NCI-H187 (cell line): ENCODE measurements at places on chromosomes 2 and 18.
A peak's percentile ranks its signal among the peaks of the same experiment; 100 is the strongest.

DNA sequence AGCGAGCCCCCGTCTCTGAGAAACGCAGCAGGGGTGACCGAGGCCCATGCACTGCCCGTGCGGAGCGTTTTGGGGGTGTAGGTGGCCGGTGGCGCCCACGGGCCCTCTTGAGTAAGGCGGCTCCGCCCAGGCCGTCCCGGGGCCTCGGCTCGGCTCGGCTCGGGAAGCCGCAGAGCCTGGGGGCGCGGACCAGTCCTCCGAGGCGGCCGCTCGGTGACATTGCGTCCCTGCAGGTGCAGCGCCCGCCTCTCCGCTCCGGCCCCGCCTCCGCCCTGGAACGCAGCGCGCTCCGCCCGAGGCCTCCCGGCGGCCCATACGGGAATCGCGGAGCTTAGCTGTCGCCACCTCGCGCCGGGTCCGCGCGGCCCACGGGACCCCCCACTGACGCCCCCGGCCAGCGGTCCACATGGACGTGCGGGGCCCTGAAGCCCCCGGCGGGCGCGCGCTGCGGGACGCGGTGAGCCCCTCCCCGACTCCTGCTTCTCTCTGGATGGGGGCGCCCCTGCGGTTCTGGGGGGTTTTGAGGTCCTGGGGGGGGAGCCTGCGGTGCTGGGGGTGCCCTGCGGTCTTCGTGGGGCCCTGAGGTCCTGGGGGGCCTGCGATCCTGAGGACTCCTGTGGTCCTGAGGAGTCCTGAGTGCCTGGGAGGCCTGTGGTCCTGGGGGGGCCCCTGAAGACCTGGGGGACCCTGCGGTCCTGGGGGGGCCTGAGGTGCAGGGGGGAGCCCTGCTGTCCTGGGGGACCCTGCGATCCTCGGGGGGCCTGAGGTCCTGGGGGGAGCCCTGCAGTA is at the start of gene HSBP1L1:
TSS of gene HSBP1L1 (plus strand) at position 314 of the 789 bp plus-strand sequence. CDS start at position 407, 93 bp downstream.
- DNase-seq: peak; percentile 52

- DNase-seq: no peak
Measured at GRCh38 chr2:205484215-205484614, 198.1 kb upstream of the NRP2 start.

DNA sequence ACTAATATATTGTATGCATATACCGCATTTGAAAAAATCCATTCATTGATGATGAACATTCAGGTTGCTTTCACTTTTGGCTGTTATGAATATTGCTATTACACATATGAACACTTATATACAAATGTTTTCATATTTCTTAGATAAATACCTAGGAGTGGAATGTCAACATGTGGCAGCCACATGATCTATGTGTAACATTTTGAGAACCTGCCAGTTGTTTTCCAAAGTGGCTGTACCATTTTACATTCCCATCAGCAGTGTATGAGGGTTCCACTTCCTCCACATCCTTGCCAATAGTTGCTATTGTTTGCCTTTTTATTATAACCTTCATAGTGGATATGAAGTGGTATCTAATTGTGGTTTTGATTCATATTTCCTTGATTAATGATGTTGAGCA is 40.5 kb downstream of the CCDC85A start:
- no peak for DNase-seq

GRCh38 chr2:113324684-113325160 is 46.0 kb upstream of the PAX8 start:
- DNase-seq: peak; percentile 11

DNA sequence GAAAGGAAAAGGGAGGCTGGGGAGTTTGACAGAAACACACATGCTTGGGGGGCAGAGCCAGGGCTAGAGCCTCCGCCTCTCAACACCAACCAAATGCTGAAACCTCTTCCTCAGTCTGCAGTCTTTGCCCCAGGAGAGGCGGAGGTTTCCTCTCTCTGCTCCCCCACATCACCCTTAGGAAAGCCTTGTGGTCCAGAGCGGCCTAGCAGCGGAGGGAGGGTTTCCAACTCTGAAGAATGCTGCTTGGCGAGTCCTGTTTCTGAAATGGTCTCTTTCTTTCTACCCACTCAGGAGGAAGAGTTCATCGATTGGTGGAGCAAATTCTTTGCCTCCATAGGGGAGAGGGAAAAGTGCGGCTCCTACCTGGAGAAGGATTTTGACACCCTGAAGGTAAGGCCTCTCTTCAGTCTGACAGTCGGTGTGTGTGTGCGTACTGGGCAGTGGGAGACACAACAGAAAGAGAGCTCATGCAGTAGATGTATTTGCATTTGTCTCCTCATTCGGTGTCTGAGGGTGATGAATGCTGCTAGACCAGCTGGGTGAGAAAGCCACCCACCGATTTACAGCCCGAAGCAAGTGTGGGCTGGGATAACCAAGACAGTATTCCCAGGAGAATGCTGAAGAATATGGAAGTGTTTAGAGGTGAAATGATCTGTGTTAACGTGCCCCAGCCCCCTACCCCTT is 190.5 kb downstream of the DYSF start:
- DNase-seq: no peak

GRCh38 chr2:196884368-196884767 is 42.1 kb downstream of the PGAP1 start:
- no peak for DNase-seq

- no peak for DNase-seq
Measured at GRCh38 chr2:236017446-236017845, 150.7 kb downstream of the GBX2 start.

GRCh38 chr2:210663631-210664089 is 107.3 kb downstream of the CPS1 start:
- no peak for DNase-seq

GRCh38 chr18:55457028-55457427 is 131.0 kb downstream of the TCF4 start:
- DNase-seq: no peak

- no peak for DNase-seq
Measured at GRCh38 chr2:106623456-106623855, 136.3 kb downstream of the CD8B2 start.

DNA sequence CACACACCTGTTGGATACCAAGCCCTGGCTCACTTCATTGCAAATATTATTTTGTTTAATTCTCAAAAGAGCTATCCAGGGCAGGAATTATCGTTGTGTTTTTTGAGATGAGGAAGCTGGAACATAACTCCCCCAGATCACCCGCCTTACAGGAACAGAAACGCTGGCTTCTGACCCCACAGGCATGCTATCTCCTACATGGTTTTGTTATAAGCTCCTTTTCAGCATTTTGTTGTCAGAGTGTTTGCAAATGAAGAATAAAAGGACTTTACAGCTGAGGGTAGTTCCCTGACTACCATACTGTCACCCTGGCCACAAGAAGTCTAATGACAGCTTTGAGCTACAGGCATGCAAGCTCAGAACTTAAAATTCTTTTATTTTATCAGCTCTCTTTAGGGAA is 62.0 kb upstream of the MRPS9 start:
- DNase-seq: no peak

DNA sequence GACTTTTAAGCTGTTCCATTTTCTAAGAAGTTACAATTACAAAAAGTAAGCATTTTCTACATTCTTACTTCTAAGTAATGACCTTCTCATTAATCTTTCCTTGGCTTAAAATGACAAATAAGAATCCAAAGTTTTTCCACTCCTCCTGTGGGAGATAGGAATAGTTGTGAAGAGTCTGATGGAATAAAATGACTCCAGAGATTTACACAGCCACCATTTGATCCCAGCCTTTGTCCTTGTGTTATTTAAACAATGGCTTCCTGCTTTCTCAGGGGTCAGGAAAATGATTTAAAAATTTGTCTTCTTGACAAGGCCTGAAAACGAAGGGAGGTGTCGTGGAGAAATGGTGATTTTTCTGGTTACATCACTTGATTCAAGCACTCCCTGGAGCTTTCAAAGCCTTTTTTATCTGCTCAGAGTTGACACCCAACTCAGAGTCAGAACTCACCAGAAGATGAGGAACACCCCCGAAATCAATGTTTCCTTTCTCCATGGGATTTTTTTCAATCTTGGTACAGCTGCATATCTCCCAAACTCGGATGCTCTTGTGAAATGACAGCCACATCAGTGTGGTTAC is 106.5 kb downstream of the GALNT3 start:
- no peak for DNase-seq

GRCh38 chr18:43004421-43004820 is 111.1 kb downstream of the RIT2 start:
- DNase-seq: no peak

- no peak for DNase-seq
Measured at GRCh38 chr2:68646303-68646702, 2.9 kb downstream of the PROKR1 start.

DNA sequence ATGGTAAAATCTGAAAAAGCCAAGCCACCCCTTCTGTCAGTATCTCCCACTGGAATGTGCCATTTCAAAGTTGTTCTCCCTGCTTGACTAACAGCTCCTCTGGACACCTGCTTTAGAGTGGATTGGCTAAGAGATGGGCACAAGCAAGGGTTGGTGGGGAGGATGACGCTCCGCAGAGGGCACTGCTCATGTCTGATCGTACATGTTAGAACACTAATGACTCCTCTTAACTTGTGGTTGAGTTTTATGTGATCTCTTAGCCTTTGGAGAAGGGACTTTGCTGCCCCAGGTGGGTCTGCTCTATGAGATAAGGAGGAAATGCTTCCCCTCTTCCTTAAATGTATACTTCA is 8.2 kb upstream of the KIAA2012 start:
- DNase-seq: no peak

DNA sequence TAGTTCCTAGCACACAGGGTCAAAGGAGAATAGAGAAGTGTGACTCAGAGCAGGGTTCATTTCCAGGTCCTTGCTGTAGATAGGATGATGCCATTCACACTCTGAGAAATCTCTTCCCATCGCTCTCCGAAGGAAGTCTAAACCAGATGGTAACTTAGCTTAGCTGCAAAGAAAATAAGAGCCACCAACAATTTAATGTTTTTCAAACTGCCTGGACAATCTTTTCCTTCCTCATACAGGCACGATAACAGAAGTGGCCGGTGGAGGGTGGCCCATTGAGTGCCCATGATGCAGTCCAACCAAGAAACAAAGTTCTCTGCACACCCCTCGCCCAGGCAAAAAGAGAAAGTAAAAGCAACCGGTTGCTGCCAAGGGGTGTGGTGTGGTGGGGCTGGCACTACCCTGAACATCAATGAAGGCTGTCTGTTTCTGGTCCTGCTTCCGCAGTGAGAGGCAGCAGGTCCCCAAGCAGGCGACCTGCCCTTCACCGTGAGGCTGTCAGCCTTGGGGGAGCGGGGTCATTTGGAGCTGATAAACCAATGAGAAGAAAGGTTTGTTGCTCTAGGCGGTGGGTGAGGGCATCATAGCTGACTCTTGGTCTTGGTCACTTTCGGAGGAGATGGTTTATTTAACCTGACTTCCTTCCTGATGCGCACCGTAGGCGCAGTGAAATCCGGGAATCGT is 105.6 kb upstream of the CD302 start:
- DNase-seq: no peak

DNA sequence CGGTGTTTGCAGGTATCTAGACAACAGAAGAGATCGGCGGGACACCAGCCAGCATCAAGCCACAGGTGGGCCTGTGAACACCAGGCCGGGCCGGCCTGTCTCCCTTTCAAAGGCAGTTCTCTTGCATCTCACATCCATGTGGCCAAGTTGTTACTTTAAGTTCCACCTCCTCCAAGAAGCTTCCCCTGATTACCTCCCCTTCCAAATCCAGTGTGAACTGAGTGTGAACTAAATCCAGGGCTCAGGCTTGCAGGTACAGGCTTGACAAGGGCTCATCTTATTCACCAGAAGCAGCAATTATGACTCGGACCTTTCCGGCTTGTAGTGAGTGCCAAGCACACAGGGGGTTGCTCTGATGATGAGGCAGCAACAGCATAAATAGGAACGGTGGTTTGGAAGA is 3.9 kb downstream of the CRACDL start:
- no peak for DNase-seq

DNA sequence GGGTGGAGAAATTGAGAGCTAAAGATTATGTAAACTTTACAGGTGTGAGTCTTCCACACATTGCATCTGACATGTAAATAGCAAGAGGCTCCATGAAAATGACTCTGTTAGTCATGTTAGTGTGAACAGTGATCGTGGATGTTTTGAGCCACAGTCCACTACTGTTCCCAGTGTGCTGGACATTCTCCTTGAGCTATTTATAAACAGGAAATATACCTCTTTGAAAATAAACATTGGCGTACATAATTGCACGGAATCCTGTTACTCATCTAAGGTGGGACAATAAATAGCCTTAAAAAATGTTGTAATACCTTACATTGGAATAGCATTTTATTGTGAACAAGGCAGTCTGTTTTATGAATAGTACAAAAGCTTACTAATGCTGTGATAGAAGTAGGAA is 37.0 kb downstream of the LIMS1 start:
- no peak for DNase-seq

- no peak for DNase-seq
Measured at GRCh38 chr18:56083523-56084287, 495.7 kb upstream of the TCF4 start.

- no peak for DNase-seq
Measured at GRCh38 chr2:149438330-149438960, 108.1 kb downstream of the LYPD6 start.

DNA sequence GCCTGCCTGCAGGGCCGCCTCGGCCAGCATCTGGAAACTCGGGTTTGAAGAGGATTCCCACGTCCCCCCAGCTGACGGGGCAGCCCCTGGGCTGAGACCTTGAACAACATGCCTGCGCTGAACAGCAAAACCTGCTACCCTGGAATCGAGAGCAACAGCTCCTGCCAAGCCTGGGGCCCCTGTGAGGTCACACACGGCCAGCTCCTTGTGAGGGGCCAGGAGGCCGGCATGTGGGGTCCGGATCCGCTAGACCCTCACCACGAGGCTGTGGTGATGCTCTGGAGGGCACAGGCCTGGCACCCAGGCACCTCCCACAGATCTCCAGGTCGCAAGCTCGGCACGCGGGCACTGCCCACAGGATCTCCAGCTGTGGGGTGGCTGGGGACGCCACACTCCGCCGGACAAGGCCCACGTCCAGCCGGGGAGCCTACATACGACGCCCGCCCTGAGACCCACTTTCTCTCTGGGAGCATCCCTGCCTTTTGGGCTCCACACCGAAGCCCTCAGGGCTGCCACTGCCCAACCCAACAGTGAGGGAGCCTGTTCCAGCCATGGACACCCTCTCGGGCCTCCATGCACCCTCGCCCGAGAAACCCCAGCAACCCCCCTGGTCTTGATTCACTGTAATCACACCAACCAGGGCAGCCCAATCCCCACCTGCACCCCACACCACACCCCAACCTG is 34.1 kb downstream of the SLC66A2 start:
- DNase-seq: no peak

DNA sequence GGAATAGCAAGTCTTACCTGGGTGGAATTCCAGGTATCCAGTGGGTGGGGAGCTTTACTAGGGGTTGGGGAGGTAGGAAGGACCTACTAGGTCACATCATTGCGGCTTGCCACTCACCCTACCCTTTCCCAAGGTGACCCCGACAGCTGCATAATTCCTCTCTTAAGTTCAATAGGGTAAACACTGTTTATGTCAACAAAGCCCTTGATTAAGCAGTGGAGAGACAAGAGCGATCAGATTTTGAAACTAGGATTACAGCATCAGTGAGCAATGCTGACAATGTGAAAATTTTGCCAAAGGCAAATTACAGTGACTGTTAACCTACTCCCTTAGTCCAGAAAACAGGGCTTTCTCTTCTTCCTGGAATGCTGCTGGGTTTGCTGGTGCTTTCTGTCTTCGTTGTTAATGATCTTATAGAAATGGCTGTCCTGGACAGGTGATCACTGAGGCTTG is 14.5 kb downstream of the SLC19A3 start:
- DNase-seq: no peak
